ENCODE measurements at places on chromosomes 2 and 18.

GRCh38 chr2:49111456-49111855 is 42.9 kb downstream of the FSHR start:
- no peak for DNase-seq

- no peak for DNase-seq
Measured at GRCh38 chr2:207983641-207984042, 41.7 kb downstream of the PLEKHM3 start.

GRCh38 chr2:235745597-235745996 is 251.8 kb downstream of the AGAP1 start:
- DNase-seq: no peak

DNA sequence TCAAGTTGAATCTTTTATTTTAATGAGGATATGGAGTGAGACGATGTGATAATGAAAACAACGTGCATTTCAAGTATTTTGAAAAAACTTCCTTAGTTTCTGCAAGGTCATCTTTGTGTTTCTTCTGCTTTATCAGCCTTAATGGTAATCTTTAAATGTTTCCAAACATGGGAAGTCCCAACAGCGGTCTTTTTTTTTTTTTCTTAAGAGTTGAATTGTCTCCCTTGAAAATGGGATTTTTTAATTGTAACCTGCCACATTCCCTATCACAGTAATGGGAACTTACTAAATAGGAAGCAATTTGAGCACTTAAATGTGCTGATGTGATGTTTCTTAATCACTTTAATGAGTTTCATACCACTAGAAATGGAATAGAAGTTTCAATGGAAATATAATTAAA is 45.8 kb downstream of the ATIC start:
- no peak for DNase-seq

- DNase-seq: no peak
Measured at GRCh38 chr2:130743278-130743677, 12.1 kb upstream of the AMER3 start.

- peak; percentile 46 for DNase-seq
Measured at GRCh38 chr2:174593574-174594203, 3.9 kb downstream of the WIPF1 start.

DNA sequence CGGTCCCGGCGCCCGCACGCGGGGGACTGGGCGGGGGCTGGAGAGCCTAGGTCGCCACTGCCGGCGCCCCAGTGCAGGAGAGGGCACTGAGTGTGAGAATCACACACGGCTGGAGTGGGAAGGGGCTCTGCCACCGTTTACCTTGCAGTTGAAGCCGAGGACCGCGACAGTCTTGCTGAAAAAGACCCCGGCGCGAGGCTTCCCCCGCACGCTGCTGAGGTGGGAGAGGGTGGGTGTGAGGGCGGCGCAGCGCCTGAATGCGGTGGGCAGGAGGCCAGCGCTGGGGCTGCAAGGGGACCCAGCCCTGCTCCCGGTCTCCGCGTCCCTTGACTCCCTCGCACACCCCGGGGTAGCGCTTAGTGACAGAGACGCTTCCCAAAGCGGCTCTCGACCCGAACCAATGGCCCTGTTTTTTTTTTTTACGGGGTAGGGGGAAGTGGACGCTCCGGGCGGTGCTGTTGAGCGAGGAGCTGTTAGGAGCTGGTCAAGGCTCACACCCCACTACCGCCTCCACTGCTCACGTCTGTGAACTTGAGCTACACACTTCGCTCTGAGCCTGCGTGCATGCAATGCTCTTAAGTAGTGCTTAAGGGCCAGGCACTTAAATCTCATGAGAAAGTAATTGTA is 794 bp downstream of the NOTO start:
- no peak for DNase-seq

GRCh38 chr2:71700658-71701397 is 247.5 kb downstream of the DYSF start:
- DNase-seq: no peak

Data from activated CD4-positive, CD25-positive, alpha-beta regulatory T cell treated with anti-CD3 and anti-CD28 coated beads, Interleukin-2, amount 50 U/mL, for 16 hours (primary cell).